ENCODE measurements at places on chromosomes 6 and 20. TPM values are rescaled to one million over a fixed set of nuclear protein-coding genes. Genes with fewer than 3 reads are reported as not detected.
A peak's percentile ranks its signal among the peaks of the same experiment; 100 is the strongest.

Gene TGM3
- not detected for total RNA-seq

GRCh38 chr6:72826744-72827438, 205.0 kb downstream of the KCNQ5 start:
- DNase-seq: peak; percentile 90

GRCh38 chr6:158023597-158023939, 41.9 kb downstream of the SYNJ2 start:
- no peak for DNase-seq

Gene MTFR2
- total RNA-seq: 0.26 TPM

DNA sequence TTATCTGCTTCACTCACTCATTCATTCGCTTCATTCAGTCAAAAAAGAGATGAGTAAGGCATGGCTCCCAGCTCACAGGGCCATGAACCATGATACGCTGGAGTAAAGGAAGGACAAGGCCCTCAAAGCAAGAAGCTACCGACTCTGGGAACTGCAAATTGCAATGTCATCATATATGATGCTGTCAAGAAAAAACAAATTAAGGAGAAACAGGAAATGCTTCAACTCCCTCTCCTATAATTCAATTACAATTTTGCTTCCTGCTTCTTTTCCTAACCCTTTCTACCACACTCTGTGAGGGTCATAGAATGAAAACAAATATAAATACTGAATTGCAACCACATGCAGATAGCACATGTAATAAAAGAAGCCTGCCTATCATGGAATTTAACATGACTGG, 725.7 kb upstream of the FLRT3 start:
- no peak for DNase-seq

DNA sequence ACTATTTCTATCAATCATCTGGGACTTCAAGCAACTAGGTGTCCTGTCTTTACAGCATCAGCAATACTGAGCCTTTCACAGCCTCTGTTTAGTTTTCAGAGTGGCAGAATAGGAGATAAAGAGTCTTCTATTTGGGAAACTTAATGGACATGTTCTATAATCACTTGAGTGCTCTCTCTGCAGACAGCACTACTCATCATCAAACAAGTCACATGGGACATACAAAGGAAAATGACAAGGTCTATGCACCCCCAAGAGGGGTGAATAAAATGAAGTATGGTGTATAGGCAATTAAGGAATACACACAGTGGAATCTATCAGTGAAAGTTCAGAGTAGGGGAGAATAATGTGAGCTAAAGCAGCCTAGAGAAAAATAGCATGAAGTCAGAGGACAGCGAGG, 237.8 kb upstream of the THEMIS start:
- DNase-seq: no peak

Measured in fibroblast of lung (primary cell).